PC-9 (cell line): ENCODE measurements at places on chromosomes 2 and 18. TPM values are rescaled to one million over a fixed set of nuclear protein-coding genes. Genes with fewer than 3 reads are reported as not detected.

The VWC2L gene
- not detected in 2 replicates for total RNA-seq

The HRH4 gene
- 0.18 TPM in 1 of 2 replicates, not detected in the other for total RNA-seq

The REG1B gene
- not detected in 2 replicates for total RNA-seq

The GCG gene
- not detected in 2 replicates for total RNA-seq
